ENCODE measurements at places on chromosomes 2 and 18.

DNA sequence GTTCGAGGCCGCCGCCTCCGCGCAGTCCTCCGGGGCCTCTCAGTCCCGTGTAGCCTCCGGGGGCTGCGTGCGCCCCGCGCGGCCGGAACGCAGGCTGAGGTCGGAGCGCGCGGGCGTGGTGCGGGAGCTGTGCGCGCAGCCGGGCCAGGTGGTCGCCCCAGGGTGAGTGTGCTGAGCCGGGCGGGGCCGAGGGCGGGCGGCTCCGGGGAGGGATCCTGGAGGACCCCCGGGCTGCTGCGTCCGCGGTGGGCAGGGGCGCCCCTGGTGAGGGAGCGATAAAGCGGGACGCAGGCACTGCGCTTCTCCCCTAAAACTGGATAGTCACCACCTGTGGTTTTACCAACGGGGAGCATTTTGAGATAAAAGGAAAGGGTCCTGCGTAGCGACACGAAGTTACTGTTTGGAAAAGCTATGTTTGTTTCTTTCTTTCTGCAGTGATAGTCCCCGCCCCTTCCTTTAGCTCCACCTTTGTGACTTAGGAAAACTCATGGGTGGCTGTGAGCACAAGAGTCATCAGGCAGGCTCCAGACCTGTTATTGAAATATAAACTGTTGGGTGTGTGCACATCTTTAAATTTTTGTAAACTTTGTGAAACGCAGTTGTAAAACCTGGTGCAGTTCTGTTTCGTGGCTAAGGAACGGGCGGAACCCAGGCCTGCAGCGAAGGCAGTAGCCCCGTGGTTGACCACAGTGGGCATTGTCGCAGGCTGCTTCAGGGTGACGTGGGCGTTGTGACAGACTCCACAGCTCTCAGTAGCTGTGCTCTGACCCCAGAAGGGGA, 687 bp downstream of the CTDP1 start:
- DNase-seq: no peak

GRCh38 chr2:25293145-25293544, 48.6 kb downstream of the DNMT3A start:
- DNase-seq: no peak

GRCh38 chr18:78857314-78858150, 122.1 kb upstream of the SALL3 start:
- no peak for DNase-seq

DNA sequence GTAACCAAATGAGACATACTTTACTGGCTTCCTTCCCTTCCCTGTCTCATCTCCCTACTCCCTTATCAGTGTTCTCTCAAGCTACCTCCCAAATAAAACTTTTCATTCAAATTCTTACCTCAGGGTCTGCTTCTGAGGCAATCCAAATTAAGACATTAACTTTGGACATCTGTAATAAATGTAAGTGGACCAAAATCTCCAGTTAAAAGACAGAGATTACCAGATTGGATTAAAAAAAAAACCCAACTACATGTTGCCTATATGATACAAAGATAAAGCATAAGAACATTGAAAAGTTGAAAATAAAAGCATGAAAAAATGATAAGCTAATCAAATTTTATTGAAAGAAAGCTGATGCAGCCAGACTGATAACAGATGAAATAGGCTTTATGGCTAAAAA, 58.8 kb upstream of the ST3GAL5 start:
- DNase-seq: no peak

DNA sequence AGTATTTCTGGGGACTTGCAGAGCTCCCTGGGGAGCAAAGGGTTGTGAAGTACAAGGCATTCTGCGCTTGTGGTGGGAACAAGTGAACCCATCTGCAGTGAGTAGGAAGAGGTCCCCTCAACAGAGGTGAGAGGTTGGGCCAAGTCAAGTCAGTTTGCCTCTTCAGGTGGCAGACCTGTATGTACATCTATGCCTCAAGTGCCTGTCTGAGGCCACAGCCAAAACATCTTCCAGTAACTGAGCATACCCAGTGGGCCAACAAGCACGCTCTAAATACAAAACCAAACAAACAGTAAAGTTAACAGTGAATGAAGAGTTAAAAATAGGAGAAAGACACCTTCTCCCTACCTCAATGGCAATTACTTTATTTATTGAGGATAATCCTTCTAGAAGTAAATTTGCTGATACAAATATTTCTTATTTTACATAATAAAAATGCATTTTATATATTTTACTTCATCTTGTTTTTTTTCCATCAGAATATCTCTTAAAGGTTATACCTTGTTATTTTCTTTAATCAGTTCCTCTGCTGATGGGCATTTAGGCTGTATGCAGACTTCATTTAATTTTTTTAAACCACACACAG, 2.5 kb downstream of the GYPC start:
- no peak for DNase-seq

DNA sequence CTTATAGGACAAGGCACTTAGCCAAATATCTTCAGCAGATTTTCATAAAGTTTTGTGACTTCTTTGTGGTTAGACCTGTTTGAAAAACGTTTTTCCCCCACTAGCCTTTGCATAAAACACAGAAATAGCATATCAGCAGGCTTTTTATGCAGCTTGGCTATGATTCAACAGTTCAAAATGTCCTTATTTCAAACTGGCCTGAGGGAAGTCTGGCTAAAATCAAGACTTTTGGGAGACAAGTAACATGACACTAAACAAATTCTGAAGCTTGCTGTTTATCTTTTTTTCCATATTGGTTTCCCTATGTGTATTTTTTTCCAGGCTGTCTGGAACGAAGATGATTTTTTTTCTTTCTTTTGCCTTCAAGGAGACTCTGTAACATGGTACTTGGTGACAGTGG, 95.1 kb upstream of the L3MBTL4 start:
- DNase-seq: no peak

DNA sequence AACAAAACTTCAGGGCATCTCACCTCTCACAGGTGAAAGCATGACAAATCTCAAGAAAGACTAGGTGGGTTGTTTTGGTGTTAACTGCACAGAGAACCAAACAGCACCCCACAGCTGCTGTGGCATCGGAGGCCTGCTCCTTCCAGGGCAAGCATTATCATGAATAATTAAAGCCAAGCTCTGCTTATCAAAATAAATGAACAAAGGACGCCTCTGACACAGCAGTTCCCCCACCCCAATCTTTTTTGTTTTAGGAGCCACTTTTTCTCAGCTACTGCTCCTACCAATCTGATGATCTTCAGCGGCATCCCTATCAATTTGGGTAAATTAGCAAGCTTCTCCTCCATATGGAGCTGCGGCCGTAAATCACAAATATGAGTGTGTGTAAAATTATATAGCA, 58.6 kb downstream of the KLF7 start:
- DNase-seq: no peak

GRCh38 chr18:13915995-13916431, 677 bp upstream of the MC2R start:
- no peak for DNase-seq

DNA sequence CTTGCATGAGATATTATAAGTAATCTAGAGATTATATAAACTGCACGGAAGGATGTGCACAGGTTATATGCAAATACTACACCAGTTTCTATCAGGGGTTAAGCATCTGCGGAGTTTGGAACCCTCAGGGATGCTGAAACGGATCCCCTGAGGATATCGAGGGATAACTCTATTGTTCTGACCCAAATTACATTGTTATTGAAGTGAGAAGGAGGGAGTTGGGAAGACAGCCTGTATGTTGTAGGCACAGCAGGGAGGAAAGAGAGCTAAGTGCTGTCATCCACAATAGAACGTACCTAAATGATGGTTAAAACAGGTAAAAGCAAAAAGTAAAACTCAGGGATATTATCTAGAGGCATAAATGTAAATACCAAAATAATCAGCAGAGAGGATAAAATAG, 44.6 kb upstream of the SMAD2 start:
- DNase-seq: no peak
